Caudate nucleus (tissue), 63 donors: ENCODE measurements at places on chromosomes 12 and 14.

DNA sequence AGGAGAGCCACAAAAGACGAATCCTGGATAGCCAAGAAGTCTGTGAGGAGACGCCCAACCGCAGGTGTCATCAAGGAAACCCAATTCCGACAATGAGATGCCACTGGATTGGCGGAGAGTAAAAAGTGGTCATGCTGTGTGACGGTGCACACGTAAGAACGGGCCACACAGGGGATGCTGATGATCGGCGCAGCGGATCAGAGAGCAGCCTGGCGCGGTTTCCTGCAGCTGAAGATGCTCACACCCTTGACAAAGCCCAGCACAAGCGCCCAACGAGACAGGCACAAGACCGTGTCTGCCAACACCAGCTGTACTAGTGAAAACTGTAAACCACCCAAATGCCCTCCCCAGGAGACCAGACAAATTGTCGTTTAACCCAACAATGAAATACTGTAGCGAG lies 55.8 kb downstream of the CCDC85C start:
- DNase-seq: no peak

GRCh38 chr12:43964961-43965360 lies 129.1 kb downstream of the TMEM117 start:
- no peak for DNase-seq

GRCh38 chr14:55799508-55800095 lies 219.6 kb downstream of the KTN1 start:
- DNase-seq: no peak

- no peak for DNase-seq
These were observed 51.8 kb downstream of the PARP11 start for GRCh38 chr12:3821441-3821840.

GRCh38 chr12:127025545-127025944 lies 1241.4 kb upstream of the TMEM132C start:
- no peak for DNase-seq

GRCh38 chr12:45290216-45290605 lies 74.3 kb downstream of the ANO6 start:
- DNase-seq: no peak

- DNase-seq: no peak
These were observed 340.2 kb downstream of the AEBP2 start for GRCh38 chr12:19779395-19780056.

GRCh38 chr12:5873281-5873919 lies 71.7 kb downstream of the ANO2 start:
- no peak for DNase-seq

DNA sequence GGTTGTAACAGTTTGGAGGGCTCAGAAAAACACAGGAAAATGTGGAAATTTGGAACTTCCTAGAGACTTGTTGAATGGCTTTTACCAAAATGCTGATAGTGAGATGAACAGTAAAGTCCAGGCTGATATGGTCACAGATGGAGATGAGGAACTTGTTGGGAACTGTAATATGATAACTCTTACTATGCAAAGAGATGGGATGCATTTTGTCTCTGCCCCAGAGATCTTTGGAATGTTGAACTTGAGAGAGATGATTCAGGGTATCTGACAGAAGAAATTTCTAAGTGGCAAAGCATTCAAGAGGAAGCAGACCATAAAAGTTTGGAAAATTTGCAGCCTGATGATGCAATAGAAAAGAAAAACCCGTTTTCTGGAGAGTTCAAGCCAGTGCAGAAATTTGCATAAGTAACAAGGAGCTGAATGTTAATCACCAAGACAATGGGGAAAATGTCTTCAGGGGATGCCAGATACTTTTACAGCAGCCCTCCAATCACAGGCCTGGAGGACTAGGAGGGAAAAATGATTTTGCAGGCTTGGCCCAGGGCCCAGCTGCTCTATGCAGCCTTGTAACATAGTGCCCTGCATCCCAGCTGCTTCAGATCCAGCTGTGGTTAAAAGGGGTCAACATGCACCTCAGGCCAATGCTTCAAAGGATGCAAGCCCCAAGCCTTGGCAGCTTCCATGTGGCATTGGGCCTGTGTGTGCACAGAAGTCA lies 572.7 kb upstream of the ATP2B1 start:
- DNase-seq: no peak

GRCh38 chr12:106960443-106960842 lies 4.7 kb downstream of the TMEM263 start:
- DNase-seq: no peak

- DNase-seq: no peak
These were observed 298.1 kb upstream of the FOXG1 start for GRCh38 chr14:28468191-28469151.

GRCh38 chr12:78406828-78407227 lies 457.7 kb upstream of the SYT1 start:
- no peak for DNase-seq

DNA sequence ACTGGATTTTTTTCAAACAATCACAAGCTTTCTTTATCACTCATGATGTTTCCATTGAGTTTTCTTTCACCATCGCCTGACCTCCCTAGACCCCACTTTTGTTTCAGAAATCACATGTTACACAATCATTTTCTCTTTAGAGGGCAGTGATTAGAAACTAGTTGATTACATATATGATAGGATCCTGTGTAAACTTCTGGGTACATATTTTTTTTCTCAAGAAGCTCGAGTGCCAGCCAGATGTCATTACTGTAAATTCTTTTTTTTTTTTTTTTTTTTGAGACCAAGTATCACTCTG lies 62.4 kb upstream of the PSMA6 start:
- no peak for DNase-seq

DNA sequence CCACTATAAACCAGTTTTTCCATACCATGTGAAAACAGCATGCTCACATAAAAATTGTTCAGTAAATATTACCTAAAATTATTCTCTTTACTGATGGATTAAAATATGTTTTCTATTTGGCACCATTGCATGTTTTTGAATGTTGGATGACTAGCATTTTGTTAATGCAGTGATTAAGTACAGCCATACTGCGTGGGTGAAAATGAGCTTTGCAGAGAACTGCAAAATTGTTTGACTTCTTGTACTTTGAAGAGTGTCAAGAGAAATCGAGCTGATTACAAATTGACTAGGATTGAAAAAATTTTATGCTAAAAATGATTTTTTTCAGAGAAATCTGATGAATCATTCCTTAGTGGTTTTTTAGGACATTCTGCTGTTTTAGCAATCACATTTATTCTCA lies 452.9 kb downstream of the RPL10L start:
- DNase-seq: no peak
